ENCODE measurements at places on chromosomes 7 and 10.

DNA sequence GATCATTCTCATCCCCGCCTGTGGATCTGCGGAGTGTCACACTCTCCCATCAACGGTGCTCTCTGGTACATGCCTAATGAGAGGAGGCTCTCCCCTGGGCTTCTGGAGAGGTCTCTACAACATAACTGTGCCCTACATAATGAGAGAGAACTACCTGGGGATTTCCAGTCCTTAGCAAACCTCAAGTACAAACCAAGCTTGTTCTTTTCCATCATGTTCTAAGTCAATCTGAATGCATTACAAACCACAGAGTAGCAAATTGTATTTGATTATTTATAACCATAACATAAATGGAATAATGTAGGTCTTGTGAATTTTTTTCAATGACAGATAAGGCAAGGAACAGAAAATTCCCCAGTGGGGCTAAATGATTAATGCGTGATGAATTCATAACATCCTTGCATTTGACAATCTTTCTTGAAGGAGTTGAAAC lies 412.4 kb upstream of the NRP1 start:
- no peak for DNase-seq

DNA sequence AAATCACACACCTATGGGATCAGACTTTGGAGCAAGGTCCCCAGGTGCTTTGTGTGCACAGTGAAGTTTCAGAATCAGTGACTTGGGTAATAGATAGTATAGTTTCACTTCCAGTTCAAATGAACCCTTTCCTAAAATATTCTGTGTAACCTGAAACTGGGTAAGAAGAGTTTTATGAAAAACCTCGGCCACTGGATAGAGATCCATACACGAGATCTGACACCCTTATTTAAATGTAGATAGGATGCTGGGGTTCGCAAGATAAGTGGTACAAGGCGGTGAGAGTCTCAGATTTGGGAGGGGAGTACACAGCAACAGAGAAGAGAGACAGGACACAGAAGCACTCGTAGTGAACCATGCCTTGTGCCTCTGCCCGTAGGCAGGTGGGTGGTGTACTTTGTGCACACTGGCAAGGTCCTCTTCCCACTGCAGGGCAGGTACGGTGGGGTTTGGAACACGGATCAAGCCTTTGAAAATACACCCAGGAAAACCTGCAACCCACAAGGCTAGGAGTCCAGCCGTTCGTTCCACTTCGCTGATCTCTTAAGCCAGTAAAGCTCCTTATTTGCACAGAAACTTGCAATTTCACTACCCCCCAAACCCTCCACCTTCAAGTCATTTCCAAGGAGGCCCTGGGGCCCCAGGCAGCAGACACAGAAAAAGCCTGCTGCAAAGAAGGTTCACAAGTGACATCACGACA lies 162.8 kb downstream of the USP6NL start:
- DNase-seq, result no peak

DNA sequence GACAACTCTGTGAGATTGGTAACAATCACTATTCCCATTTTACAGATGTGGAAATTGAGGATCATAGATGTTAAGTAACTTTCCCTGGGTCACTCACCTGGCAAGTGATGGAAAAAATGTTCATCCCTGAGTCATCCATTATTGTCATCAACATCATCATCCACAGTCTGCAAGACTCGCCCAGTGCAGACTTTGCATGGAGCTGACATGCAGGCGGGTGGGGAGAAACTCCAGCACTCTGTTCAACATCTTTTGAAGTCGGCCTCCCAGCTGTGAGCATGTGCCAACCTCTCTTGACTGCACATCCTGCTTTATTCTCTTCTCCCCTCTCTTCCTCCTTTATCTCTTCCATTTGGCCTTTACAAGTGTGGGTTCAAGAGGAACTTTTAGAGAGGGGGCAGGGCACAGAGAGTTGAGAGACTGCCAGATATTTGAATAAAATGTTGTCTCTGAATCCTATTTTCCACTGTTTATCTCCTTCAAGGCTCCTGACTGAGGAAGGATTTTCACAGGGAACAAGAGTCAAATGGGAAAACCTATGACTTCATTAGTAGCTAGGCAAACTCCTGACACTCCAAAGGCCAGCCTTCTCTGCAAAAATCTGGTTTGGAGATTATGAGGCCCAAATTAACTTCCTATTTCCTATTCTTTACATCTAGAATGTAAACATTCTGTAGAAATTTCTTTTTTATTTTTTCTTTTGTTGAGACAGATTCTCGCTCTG lies 283.7 kb upstream of the PODXL start:
- DNase-seq, result no peak

GRCh38 chr7:33932221-33932620 lies 26.9 kb downstream of the BMPER start:
- DNase-seq, result no peak

DNA sequence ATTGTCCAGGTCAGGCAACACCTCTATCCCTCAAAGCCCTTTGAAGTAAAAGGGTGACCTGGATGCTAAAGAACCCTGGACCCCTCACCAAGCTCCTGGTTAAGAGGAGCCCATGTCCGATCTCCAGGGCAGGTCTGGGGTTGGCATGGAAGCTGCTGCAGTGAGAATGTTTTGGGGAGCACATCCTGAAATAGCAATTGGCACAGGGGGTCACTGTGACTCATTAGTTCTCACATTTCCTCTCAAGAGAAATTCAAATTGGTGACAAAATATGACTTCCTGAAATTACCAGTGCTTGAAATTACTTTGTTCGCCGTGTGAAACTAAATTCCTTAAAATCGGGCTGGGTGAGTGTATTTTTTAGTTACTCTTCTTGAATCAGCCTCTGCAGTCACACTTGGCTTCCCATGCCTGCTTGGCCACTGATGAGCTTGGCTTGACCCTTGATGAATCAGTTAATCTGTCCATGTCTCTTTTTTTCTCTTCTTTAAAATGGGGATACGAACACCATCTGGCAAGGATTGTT lies 18.8 kb upstream of the ARHGAP22 start:
- DNase-seq, result no peak

GRCh38 chr7:18157233-18157632 lies 129.6 kb upstream of the PRPS1L1 start:
- DNase-seq, result no peak

DNA sequence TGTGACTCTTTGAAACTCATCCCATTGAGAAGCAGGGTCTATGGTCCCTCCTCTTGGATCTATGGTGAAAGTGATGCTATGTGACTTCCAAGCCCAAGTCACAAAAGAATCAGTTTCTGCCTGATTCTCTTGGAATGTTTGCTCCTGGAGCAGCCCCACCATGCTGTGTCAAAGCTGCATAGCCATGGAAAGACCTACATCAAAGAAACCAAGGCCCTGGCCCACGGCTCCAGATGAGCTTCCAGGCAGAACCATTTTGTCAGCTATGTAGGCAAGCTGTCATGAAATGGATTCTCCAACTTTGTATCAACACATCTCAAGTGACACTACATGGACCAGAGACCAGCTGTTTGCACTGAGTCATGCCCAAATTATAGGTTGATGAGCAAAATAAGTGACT lies 77.0 kb downstream of the AASS start:
- no peak for DNase-seq

GRCh38 chr10:35421553-35422178 lies 85.4 kb downstream of the CCNY start:
- DNase-seq, result peak; percentile 81
